ENCODE measurements at places on chromosomes 6 and 20. TPM values are rescaled to one million over a fixed set of nuclear protein-coding genes. Genes with fewer than 3 reads are reported as not detected.

Gene ZNF217
- 42.8 TPM for total RNA-seq

DNA sequence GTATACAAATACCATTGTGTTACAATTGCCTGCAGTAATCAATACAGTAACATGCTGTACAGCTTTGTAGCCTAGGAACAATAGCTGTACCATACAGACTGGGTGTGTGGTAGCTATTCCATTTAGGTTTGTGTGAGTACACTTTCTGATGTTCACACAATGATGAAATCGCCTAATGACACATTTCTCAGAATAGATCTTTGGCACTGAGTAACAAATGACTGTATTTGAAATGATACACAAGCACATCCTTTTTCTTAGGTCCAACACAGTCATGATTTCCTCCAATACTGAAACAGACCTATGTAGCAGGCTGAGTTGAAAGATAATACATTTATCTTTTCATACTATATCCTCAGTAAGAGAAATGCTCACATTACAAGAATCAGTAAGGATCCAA, 13.9 kb downstream of the KHDRBS2 start:
- no peaks in the 10 kb centered on the region for H3K27me3 ChIP-seq
- no peaks in the 10 kb centered on the region for H3K36me3 ChIP-seq
- no peak overlapping the region for H3K27ac ChIP-seq
- no peak for DNase-seq
- H3K4me3 ChIP-seq: no peak overlapping the region

DNA sequence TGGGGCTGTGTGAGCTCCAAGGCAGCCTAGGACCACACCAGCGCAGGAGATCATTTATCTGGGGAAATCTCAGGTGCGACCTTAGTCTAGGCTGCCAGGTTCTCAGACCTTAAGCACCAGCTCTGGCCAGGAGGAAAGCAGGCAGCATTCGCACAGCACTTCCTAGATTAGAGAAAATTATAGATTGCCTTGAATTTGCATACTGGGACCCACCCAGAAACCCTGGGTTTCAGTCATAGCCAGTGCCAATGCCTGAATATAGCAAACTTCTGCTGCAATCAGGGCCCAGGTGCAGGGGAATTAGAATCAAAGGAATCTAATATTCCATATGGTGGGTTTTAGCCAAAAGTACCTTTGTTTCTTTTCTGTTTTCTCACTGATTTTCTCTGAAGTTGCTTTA, 204.3 kb upstream of the CST7 start:
- no peak for DNase-seq
- H3K4me1 ChIP-seq: peaks cover 53% of the 10 kb centered on the region
- H3K27me3 ChIP-seq: no peaks in the 10 kb centered on the region
- H3K36me3 ChIP-seq: no peaks in the 10 kb centered on the region
- no peak overlapping the region for H3K4me3 ChIP-seq

DNA sequence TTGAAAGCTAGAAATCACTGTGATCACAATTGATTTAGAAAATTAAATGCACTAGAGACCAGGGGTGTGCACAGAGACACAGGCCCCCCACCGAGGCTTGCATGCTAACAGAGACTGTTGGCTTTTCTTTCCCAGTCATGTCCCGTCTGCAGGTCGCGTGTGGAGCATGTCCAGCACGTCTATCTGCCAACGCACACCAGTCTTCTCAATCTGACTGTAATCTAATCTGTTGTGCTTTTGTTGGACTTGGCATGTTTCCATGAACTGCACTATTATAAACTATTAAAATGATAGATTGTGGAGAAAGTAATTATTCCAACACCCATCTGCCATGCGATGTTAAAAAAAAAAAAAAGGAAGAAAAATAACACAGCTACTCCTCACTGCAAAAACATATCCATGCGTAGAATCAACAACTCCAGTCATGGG, 17.7 kb downstream of the MYLIP start:
- no peak overlapping the region for H3K27ac ChIP-seq
- H3K27me3 ChIP-seq: no peaks in the 10 kb centered on the region
- H3K4me1 ChIP-seq: peaks cover 19% of the 10 kb centered on the region
- DNase-seq: no peak
- peaks cover 45% of the 10 kb centered on the region for H3K36me3 ChIP-seq

GRCh38 chr6:11789744-11790143, 11.1 kb upstream of the ADTRP start:
- no peak overlapping the region for H3K27ac ChIP-seq
- no peaks in the 10 kb centered on the region for H3K36me3 ChIP-seq
- peaks cover 17% of the 10 kb centered on the region for H3K4me1 ChIP-seq
- DNase-seq: no peak
- no peaks in the 10 kb centered on the region for H3K27me3 ChIP-seq

DNA sequence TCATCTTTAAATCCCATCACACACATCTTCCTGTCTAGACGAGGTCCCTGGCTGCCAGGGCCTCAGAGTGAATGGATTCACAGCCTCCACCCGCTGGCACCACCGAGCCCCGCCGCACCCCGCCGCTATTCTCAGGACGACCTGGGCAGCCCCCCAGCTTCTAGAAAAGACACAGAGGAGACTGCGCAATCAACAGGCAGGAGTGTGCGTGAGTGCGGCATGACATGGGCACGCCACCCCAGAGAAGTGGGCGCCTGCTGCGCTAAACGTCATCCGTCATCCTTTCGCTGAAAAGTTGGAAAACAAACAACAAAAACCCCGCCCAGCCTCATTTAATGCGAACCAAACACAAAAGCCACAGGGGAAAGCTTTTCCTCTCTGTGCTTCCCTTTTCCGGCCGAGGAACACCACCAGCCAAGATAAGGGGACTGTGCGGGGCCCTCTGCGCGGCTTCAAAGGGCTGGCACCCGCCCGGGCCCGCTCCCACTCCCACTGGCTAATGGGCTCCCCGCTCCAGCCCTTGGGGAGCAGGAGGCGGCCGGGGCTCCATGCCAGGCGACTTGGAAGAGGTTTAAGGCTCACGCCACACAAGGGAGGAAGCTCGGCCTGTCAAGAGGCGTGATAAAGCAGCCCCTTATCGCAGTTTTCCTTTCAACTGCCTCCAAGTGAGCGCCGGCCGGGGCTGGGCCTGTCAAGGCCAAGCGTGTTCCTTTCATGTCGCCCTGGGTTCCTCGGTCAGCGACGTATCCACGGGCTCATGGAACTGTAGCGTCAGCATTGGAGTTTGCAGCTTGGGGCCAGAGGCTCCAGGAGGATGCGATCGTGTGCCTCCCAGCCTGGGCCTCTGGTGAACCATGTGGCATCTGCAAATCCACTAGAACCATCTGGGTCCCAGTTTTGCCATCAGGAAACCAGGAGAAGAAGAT, 50.1 kb downstream of the NFATC2 start:
- H3K27ac ChIP-seq: peak overlapping the region; percentile 19
- no peak for DNase-seq
- no peaks in the 10 kb centered on the region for H3K36me3 ChIP-seq
- H3K4me1 ChIP-seq: peaks cover 22% of the 10 kb centered on the region
- no peaks in the 10 kb centered on the region for H3K27me3 ChIP-seq

- H3K27me3 ChIP-seq: no peaks in the 10 kb centered on the region
- no peak overlapping the region for H3K27ac ChIP-seq
- H3K4me1 ChIP-seq: peaks cover 2% of the 10 kb centered on the region
Observed at GRCh38 chr6:16205377-16206144, 32.8 kb upstream of the GMPR start.

GRCh38 chr6:14818422-14818884, 427.4 kb upstream of the JARID2 start:
- no peaks in the 10 kb centered on the region for H3K27me3 ChIP-seq
- H3K27ac ChIP-seq: no peak overlapping the region
- no peak for DNase-seq
- H3K36me3 ChIP-seq: no peaks in the 10 kb centered on the region

Gene PLEKHG1
- total RNA-seq: 19.9 TPM

Gene ADGB
- not detected for total RNA-seq

DNA sequence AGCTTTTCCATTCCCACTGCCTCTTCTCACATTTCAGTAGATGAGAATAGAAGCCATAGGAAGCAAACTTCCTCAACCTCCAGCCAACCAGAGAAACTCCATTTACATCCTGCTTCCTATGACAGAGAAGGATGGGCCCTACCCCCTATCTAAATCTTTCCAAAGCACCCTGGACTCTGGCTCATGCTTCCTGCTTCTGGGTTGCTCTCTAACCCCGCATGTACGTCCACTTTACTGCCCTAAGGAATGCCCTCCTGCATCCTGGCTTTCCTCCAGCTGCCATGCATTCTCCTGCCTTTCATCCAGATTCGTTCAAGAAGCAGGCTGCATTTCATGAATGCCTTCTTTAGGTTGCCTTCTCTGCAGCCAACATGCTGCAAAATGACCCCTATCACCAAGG, 91.9 kb downstream of the FAM217A start:
- DNase-seq: peak; percentile 32
- H3K36me3 ChIP-seq: no peaks in the 10 kb centered on the region

Gene SOX18
- 16.9 TPM for total RNA-seq

DNA sequence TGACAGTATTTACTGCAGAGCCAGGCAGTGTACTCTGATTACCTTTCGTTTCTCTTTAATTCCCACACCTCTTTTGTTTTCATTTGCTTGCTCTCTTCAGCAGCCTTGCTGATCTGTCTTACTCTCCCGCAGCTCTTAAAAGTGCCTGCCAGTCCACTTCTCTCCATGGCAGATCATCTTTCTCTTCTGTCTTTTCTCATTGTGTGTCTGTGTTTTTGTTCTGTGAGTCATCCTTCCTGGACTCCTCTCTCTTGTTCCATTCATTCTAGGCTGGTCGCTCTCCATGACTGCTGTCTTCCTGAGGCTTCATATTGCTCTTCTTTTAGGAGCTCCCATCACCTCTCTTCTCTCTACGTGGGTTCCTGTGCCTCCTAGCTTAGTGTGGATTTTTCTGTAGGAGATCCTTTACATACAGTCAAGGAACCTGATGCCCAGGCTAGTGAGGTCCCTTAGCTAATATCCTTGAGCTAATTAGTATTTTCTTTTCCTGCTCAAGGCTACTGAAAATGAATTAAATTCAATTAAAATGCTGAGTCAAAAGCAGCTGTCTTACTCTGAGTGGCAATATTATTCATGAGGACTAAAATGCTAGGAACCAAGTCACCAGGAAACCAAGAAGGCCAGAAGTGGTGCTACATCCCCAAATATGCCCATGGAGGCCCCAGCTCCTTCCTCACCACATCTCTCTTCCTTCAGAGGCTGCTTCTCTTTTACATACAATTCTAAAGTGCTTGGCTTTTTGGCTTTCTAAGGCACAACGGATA, 86.1 kb downstream of the SLX4IP start:
- no peak overlapping the region for H3K4me3 ChIP-seq
- no peaks in the 10 kb centered on the region for H3K36me3 ChIP-seq
- H3K27me3 ChIP-seq: no peaks in the 10 kb centered on the region
- no peak for DNase-seq

DNA sequence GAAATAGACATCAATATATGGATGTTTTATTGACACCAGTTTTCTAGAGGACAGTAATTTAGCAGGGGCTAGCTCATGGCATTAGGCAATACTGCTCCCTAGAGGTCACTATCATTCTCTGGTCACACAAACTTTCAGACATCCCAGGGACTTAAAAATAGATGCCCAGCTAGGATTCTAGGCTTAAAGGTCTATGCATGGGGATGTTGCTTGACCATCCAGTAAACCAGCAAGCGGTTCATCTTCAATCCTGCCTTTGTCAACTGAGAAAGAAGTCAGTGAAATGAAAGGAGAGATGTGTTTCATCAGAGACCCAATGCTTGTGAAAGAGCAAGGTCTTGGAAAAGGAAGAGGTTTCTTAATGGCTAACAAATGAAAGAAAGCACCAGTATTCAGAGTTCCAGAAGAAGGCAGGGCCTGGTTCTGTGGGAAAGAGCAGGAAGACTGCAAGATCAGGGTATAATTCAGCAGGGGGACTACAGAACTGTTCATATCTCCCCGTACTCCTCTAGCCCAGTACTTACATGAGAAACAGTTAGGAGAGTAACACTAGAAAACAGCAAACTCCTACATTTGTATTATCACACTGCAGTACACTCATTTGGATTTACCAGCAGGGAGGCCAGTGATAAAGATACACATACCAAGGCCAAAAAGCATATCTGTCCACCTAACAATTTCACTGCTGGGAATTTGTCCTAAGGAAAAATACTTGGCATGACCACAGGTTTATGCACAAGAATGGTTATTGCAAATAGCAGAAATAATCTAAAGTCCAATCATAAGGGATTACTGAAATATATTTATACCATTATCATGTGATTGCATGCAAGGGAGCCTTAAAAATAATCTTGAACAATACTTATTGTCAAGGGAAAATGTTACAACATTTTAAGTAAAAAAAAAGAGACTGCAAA, 151.4 kb upstream of the LAMA2 start:
- no peak for DNase-seq
- no peak overlapping the region for H3K27ac ChIP-seq
- H3K4me3 ChIP-seq: no peak overlapping the region
- no peaks in the 10 kb centered on the region for H3K36me3 ChIP-seq

Gene PTCHD4
- total RNA-seq: 2.8 TPM

Gene OR2H1
- not detected for total RNA-seq

Measured in thyroid gland (tissue), 4 donors.